Activated CD8-positive, alpha-beta memory T cell treated with anti-CD3 and anti-CD28 coated beads for 24 hours (primary cell): ENCODE measurements at places on chromosomes 2 and 18.

GRCh38 chr2:38959938-38960608 is 70.4 kb downstream of the ARHGEF33 start:
- DNase-seq: no peak

DNA sequence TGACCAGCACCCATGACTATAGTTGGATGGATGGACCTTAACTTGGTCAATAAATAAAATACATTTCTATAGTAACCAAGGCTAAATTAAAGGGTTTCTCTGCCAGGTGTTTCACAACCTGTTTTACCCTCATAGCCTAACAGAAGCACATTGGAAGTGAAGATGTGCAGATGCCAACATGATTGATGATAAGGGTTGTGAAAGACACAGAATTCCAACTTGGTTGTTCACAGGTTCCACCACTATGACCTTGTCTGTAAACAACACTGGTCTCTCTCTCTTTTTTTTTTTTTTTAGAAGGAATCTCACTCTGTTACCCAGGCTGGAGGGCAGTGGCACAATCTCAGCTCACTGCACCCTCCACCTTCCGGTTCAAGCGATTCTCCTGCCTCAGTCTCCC is 37.5 kb upstream of the PTH2R start:
- no peak for DNase-seq

- DNase-seq: no peak
Observed at GRCh38 chr2:25587361-25587760, 86.0 kb downstream of the DTNB start.

DNA sequence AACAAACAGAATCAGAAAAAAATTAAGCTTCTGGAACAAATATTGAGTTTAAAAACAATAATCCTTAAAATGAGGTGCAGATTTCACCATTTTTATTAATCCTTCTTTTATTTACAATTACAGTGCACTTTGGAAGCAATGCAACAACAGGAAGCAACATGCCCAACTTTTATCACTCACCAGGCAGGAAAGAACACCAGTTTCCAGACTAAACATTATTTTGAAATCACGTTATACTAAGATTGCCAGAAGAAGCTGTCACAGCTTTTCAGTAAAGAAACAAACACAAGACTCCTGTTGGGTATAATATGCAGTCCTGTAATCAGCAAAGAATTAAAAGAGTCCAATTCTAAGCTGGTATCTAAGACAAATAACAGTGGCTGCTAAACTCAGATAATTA is 137.9 kb upstream of the ZC3H15 start:
- DNase-seq: no peak

GRCh38 chr2:105553538-105554196 is 154.8 kb upstream of the FHL2 start:
- no peak for DNase-seq

- no peak for DNase-seq
Observed at GRCh38 chr2:39069136-39069515, 51.7 kb downstream of the SOS1 start.

DNA sequence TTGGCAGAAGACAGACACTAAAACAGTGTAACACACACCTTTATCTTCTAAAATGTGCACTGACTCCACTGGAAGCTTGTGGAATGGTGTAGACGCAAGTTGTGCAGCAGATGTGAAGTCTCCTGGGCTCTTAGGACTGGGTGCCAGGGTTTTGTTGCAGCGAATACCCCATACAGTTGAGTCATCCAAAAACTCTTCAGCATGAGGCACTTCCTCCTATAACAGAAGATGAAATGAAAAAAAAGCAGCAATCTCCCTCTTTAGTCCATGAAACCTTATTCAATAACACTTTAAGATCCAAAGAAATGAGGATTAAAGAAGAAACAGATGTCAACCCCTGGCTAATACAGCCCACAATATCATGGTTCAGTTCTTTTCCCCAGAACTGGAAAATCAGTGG is 22.2 kb downstream of the BUB1 start:
- DNase-seq: no peak

DNA sequence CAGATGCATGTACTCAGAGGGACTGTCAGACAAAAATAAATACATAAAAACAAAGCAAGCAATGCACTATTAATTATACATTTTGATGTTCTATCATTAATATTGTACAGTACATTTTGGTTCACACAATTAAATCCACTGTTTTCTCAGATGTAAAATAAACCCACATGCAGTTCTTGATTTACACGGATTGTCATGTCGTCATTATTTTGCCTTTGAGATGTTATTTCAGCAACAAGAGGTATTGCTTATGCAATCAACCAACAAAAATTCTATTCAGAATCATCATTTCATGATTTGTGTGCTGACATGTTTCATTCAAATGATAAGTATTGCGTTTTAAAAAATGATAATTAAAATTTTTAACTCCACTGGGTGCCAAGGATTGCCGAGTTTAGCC is 79.2 kb downstream of the TSHZ1 start:
- DNase-seq: no peak

- no peak for DNase-seq
Observed at GRCh38 chr2:131659168-131659572, 131.5 kb downstream of the CCDC74A start.

GRCh38 chr18:51053814-51054213 is 23.8 kb downstream of the SMAD4 start:
- DNase-seq: no peak

- DNase-seq: no peak
Observed at GRCh38 chr18:3794537-3795348, 344.8 kb downstream of the TGIF1 start.
